K562 (cell line): ENCODE measurements at places on chromosomes 16 and 17. TPM values are rescaled to one million over a fixed set of nuclear protein-coding genes. Genes with fewer than 3 reads are reported as not detected.

GRCh38 chr17:62781831-62782251 lies 26.3 kb downstream of the MARCHF10 start:
- DNase-seq: no peak
- no peaks in the 10 kb centered on the region for H3K4me1 ChIP-seq
- no peak overlapping the region for H3K27ac ChIP-seq
- peaks cover 31% of the 10 kb centered on the region for H3K27me3 ChIP-seq
- no peak overlapping the region for H3K4me3 ChIP-seq

- no peaks in the 10 kb centered on the region for H3K27me3 ChIP-seq
- H3K36me3 ChIP-seq: peaks cover 3% of the 10 kb centered on the region; the same call in 1 of the 3 replicates
- peaks cover 70% of the 10 kb centered on the region for H3K4me1 ChIP-seq
- H3K27ac ChIP-seq: no peak overlapping the region
- H3K4me3 ChIP-seq: no peak overlapping the region
Measured at GRCh38 chr17:77366558-77367245, 225.9 kb downstream of the SEC14L1 start.

DNA sequence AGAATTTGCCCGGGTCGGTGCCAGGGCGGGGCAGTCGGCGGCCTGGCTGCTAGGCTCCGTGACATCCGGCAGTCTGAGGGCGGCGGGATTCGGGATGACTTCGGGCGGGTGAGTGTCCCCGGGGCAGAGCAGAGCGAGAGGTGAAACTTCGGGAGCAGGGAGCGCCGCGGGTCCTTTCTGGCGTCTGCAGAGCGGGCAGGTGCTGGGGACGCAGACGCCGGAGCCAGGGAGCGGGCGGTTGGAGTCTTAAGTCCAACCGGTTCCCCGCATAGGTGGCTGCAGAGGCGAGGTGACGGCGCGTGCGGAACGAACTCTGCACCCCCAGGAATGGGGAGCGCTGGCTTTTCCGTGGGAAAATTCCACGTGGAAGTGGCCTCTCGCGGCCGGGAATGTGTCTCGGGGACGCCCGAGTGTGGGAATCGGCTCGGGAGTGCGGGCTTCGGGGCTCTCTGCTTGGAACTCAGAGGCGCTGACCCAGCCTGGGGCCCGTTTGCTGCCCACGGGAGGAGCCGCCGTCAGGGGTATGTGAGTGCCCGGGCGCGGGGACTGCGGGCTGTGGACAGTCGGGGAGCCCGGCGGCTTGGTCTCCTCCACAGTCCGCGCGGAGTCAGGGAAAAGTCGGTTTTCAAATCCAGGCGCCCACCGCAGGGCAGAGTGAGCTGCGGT lies at the start of gene B4GALNT2:
Gene B4GALNT2, plus strand, starts transcription at position 71 of the 666 bp plus-strand sequence. Its CDS starts 24 bp downstream, at position 95.
- no peak within 1 kb of the TSS for H3K27ac ChIP-seq
- no peak for DNase-seq
- H3K27me3 ChIP-seq: peaks cover 58% of the 10 kb centered on the region
- H3K4me3 ChIP-seq: no peak within 1 kb of the TSS
- H3K4me1 ChIP-seq: peaks cover 8% of the 10 kb centered on the region; the same call in 1 of the 2 replicates
- H3K36me3 ChIP-seq: no peaks in the 10 kb centered on the region

- H3K4me1 ChIP-seq: no peaks in the 10 kb centered on the region
- H3K36me3 ChIP-seq: peaks cover 25% of the 10 kb centered on the region; the same call in 2 of the 3 replicates
- H3K27me3 ChIP-seq: no peaks in the 10 kb centered on the region
- H3K4me3 ChIP-seq: no peak overlapping the region
- H3K27ac ChIP-seq: no peak overlapping the region
- DNase-seq: no peak
Measured at GRCh38 chr17:5344914-5345313, 62.8 kb downstream of the RABEP1 start.

DNA sequence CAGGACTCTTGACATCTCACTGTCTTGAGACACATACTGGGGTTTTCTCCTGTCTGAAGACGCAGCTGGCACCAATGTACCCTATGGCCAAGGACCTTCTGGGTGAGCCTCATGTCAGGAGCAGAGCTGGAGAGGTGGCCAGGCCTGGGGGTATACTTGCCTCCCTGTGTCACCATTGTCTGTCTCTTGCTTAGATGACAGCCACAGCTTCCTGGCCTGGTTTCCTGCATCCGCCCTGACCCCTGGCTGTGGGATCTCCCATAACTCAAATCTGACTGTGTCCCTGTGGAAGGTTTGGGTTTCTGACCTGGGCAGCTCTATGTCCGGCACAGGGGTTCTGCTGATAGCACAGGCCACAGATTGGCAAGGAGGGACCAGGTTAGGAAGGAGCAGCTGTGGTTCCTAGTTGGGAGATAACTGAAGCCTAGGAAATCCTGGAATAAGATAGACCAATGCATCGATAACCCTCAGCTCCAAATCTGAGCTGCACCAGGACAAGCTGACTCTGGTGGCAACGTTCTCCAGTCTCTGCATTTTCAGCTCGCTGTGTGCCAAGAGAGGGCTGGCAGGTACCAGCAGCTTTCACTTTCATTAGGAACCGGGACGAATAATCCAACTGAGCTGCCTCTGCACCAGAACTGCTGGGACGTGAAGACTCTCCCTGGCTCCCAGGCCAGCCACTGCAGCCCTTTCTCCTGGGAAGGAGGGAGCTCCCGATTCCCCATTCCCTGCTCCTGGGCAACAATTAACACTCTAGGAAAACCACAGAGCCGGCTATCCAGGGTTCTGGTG lies 5.0 kb downstream of the DEXI start:
- no peak overlapping the region for H3K4me3 ChIP-seq
- DNase-seq: no peak
- H3K27ac ChIP-seq: no peak overlapping the region
- H3K4me1 ChIP-seq: peaks cover 28% of the 10 kb centered on the region

GRCh38 chr16:48347191-48347865 lies 37.9 kb downstream of the SIAH1 start:
- no peak overlapping the region for H3K27ac ChIP-seq
- no peaks in the 10 kb centered on the region for H3K27me3 ChIP-seq
- no peaks in the 10 kb centered on the region for H3K4me1 ChIP-seq
- no peak overlapping the region for H3K4me3 ChIP-seq

GRCh38 chr16:22232277-22233036 lies 26.4 kb downstream of the EEF2K start:
- H3K4me1 ChIP-seq: peaks cover 4% of the 10 kb centered on the region; the same call in 1 of the 2 replicates
- no peak for DNase-seq
- H3K27ac ChIP-seq: peak overlapping the region; percentile 29; the same call in 1 of the 3 replicates
- no peaks in the 10 kb centered on the region for H3K27me3 ChIP-seq
- H3K4me3 ChIP-seq: no peak overlapping the region

DNA sequence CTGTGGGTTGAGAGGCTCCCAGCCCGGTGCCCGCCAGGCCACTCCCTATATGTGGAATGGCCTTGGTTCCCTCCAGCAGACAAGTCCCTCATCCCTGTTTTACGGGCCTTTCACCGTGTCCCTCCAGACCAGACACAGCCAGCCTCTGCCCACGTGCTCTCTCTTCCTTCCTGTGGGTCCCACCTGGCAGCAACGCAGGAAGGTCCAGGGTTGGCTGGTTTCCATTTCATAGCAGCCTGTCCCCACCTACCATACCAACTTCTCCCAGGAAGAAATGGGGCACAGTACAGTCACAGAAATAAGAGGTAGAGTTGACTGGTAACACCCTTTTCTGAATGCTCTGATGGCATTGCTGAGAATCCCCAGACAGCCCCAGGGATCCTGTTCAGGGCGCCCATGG lies 34.9 kb downstream of the PLD6 start:
- peaks cover 34% of the 10 kb centered on the region; the same call in 2 of the 3 replicates for H3K36me3 ChIP-seq
- no peak overlapping the region for H3K27ac ChIP-seq
- no peak overlapping the region for H3K4me3 ChIP-seq
- DNase-seq: no peak

DNA sequence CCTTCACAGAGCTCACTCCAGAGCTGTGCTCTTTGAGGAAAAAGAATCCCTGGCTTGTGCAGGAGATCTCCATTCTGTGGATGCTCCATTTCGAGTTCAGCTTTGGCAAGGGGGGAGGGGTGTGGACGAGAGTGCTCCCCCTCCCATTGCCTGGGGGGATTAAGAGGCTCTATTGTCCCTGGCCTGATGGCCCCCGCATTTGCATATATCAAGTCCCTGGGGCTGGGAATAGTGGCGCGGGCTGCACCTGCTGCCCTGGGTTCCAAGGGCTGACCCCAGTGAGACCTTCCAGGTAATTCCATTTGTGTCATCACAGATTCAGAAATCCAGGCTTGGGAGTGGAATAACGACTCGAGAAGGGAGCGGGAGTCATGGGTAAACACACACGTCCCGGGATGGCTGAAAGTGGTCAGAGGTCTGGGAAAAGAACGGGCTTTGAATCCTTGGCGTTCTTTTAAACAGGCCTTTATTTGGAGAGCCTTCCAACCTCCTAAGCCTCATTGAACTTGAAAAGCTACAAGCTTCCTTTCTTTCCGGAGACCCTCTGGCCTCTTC lies 479.3 kb downstream of the HS3ST3B1 start:
- H3K4me3 ChIP-seq: no peak overlapping the region
- H3K36me3 ChIP-seq: no peaks in the 10 kb centered on the region
- H3K27me3 ChIP-seq: no peaks in the 10 kb centered on the region
- DNase-seq: no peak
- no peaks in the 10 kb centered on the region for H3K4me1 ChIP-seq

DNA sequence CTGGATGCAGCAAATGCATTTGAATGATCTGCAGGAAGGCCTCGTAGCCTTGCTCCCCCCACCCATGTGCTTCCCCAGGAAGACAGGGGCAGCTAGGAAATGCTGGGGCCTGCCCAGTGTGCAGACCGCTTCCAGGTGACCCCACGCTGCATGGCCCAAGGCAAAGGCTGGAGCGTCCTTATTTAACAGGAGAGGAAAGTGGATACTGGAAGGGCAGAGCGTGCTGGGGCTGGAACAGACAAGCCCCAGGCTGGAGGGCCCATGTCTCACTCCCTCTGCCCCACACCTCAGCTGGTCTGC lies 26.1 kb upstream of the NPTX1 start:
- no peak for DNase-seq
- H3K36me3 ChIP-seq: no peaks in the 10 kb centered on the region
- H3K27ac ChIP-seq: no peak overlapping the region
- H3K4me1 ChIP-seq: no peaks in the 10 kb centered on the region; the same call in 2 of the 3 replicates

DNA sequence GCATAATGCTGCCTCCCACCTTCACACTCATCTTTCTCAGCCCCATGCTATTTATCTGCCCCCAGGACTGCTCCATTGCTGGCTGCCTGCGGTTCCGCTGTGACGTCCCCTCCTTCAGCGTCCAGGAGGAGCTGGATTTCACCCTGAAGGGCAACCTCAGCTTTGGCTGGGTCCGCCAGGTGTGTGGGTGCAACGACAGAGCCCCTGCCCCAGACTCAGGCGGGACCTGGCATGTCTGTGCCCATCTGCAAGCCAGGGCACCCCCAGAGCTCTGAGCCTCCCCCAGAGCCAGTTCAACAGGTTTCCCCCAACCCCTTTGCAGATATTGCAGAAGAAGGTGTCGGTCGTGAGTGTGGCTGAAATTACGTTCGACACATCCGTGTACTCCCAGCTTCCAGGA lies 12.9 kb upstream of the ITGAD start:
- no peak for DNase-seq
- H3K4me1 ChIP-seq: no peaks in the 10 kb centered on the region
- peaks cover 35% of the 10 kb centered on the region for H3K27me3 ChIP-seq
- H3K4me3 ChIP-seq: no peak overlapping the region
- H3K36me3 ChIP-seq: no peaks in the 10 kb centered on the region
- H3K27ac ChIP-seq: no peak overlapping the region

DNA sequence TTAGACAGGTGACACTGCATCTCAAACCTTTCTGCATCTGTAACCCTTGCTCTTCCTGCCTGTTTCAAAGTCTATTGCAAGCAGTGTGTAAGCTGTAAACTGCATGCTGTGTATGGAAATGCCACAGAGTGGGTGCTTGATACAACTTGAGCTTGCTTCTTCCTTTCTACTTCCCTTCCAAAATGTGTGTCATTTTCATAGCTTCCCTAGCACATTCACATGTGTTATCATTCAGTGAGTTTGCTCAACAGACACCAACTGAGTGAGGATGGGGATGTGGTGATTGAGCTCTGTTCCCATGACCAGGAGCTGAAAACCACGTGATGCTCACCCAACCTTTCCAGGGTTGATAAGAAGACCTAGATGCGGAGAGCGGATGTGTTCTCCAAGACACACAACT lies 111.1 kb downstream of the VAT1L start:
- no peak overlapping the region for H3K4me3 ChIP-seq
- H3K27ac ChIP-seq: no peak overlapping the region
- DNase-seq: no peak
- H3K4me1 ChIP-seq: no peaks in the 10 kb centered on the region
- no peaks in the 10 kb centered on the region for H3K27me3 ChIP-seq

DNA sequence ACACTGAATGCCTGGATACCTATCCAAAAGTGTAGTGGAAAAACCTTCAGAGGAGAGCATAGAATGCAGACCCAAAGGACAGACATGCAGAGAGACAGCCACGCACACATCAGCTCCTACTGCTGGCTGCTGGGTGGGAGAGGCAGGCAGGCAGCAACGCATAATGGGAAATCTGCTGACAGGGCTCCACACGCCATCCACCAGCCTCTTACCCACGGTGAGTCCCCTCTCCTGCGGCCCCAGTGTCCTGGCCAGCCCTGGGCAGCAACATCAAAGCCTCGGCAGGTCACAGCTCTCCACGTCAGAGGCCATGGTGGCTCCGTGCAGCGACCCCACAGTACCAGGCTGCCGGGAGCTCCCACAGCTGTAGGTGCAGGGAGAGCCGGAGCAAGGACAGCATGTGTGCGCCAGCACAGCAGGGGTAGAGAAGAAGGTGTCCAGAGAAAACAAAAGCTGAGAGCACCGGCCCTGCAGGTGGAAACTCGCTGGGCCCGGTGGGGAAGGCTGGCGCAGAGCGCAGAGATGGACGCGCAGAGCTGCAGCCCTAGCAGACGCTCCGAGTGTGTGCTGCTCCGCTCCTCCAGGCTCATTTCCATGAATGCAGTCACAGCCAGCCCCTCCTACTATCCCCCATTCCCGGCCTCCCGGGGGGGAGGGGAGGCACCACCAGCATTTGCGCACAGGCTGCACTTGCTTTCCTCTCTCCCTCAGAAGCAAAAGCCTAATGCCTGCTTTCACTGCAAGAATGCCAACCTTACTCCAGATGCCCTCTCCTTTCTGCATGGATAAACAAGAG lies 58.9 kb downstream of the CYTH1 start:
- no peaks in the 10 kb centered on the region for H3K27me3 ChIP-seq
- no peak for DNase-seq
- no peak overlapping the region for H3K4me3 ChIP-seq
- no peaks in the 10 kb centered on the region for H3K36me3 ChIP-seq
- peaks cover 15% of the 10 kb centered on the region for H3K4me1 ChIP-seq

The ASPHD1 gene
- total RNA-seq: 0.18 and 0.22 TPM in 2 replicates

The UTS2R gene
- 0.22 TPM in 1 of 2 replicates, not detected in the other for total RNA-seq

The CENPN gene
- 87.6 and 92.3 TPM in 2 replicates for total RNA-seq

The ABCC12 gene
- not detected in 2 replicates for total RNA-seq

The VPS35L gene
- 25.8 and 28.3 TPM in 2 replicates for total RNA-seq

The PRR15L gene
- total RNA-seq: 0.16 TPM in 1 of 2 replicates, not detected in the other

The KRT31 gene
- not detected in 2 replicates for total RNA-seq

The FOXL1 gene
- not detected in 2 replicates for total RNA-seq
